Kidney (tissue), 22 donors: ENCODE measurements at places on chromosomes 7 and 10.

GRCh38 chr10:33715303-33715975 is 381.0 kb upstream of the NRP1 start:
- DNase-seq = no peak

- no peak for DNase-seq
Observed at GRCh38 chr10:109977382-109977806, 30.4 kb upstream of the ADD3 start.

DNA sequence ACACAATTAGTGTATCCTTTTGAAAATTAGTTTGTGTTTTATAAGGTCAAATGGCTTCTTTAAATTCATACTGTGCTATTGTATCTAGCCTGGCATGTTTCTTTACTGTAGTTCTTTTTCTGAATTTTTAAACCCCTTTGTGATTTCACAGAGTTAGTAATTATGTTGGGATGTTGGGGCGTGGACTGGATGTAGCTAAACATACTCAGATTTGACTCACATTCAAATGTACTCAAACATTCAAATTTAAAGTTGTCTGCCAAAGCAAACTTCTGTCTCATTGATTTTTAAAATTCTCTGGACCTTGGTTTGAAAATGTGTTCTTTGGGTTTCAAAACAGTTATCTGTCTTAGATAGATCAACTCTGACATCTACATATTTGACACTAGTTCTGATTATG is 7.2 kb upstream of the NRP1 start:
- no peak for DNase-seq

- DNase-seq = no peak
Observed at GRCh38 chr7:35969066-35969465, 168.2 kb downstream of the SEPTIN7 start.

DNA sequence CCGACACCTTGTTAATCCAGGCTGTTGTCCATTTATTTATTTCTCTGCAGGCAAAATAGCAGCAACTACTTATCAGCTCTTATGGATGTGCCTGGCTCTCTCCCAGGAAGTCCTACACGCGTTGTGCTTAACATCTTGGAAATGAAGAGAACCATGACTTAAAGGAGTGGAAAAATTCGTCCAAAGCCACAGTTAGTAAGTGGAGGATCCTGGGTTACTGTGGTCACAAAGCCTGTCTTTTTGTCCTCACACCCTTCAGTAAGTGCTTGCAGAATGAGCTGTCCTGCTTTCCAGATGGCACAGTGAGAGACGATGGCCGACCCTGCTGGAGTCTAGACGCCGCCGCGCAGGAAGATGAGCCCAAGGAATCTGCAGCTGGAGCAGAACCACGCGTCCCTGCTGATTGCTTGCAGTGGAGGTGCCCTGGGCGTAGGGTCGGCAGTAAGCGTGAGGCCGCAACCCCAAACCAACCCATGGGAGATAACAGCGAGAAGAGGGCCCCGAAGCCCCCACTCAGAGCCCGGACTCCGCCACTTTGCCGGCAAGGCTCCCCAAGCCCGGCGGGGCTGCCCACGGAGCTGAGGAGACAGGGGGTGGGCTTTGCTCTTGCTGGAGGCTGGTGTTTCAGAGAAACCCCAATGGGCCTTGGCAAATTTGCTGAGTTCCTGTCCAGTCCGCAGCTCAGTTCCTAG is 178.6 kb downstream of the CXCL12 start:
- no peak for DNase-seq

GRCh38 chr10:46232666-46233065 is 54.1 kb upstream of the ANTXRL start:
- DNase-seq = no peak
